ENCODE measurements at places on chromosomes 2 and 18. TPM values are rescaled to one million over a fixed set of nuclear protein-coding genes. Genes with fewer than 3 reads are reported as not detected.
A peak's percentile ranks its signal among the peaks of the same experiment; 100 is the strongest.

DNA sequence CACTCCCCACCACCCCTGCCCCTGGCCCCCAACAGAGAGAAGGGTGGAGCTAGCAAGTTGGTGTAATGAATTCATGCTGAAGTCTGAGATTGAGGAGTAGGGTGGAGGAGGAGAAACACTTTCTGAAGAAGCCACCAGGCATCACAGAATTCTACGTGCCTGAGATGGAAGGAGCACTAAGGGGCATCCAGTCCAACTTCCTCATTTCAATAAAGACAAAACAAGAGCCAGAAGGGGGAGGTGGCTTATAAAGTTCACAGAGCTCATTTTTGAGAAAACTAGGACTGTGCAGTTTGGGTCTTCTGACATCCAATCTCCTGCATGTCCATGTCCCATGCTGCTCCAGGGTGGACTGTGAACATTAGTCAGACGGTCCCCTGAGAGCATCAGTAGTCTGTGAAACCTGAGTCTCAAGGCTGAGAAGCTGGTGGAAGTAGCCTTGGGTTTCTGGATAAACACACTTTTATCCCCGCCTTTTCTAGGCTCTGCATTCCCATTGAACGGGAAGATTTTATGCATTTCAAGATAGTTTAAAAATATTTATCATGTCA is 77.7 kb downstream of the TRIM43 start:
- peak; percentile 60 for DNase-seq

GRCh38 chr2:23360571-23361125 is 24.3 kb upstream of the KLHL29 start:
- no peak for DNase-seq

DNA sequence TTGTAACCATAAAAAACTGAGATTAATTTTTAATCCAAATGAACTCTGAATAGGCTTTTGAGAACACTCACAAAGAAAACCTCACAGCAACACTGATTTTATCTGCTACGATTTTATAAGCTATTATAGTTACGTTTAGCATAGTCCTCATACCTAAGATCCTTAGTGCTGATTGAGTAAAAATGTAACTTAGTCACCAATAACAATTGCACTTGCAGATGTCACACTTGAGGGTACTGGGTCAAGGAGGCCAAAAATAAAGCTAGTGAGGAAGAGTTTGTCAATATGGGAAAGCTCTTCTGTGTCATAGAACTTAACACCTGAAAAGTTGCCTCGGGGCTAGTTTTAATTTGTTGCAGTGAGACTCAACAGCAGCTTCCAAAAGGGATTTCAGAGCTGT is 706.5 kb upstream of the FAM98A start:
- DNase-seq, result no peak

DNA sequence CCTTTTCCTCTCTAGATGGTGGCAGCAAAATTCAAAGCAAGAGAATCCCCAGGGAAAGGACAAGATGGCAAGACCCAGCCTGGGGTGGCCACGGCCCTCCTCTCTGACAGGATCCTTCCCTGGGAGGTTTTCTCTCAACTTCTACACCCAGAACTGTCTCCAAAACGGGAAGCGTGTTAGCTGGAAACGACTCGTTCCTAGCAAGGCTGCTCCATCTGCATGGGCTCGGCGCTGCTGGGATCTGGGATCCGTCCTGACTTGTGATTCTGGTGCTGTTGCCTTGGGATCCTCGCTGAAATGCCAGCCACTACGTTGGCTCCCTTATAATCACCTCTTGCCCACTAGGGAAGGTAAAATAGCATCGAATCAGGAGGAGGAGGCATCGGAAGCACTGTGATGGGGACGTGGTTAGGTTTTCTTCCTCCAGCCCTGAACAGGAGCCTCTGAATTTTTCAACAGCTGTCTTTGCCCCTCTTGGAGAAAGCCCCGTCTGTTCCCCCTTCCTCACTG is 514.8 kb upstream of the MYT1L start:
- no peak for DNase-seq

DNA sequence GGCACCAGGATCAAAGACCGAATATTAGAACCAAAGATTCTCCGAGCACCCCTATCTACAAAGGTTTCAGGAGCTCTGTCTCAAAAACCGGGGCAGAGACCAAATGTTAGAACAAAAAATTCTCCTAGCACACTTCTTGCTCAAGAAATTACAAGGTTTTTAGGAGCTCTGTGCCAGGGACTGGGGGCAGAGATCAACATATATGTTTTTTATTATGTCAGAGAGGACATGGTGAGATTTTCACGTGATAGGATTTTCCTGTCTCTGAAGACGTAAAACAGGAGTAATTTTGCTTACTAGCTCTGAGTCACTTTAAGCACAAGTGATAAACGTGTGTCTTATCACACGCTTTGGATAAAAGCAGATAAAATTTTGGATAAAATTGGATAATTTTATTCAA is 34.8 kb upstream of the ODC1 start:
- DNase-seq, result no peak

GRCh38 chr2:211877061-211877460 is 661.5 kb downstream of the ERBB4 start:
- no peak for DNase-seq

- no peak for DNase-seq
These were observed 13.3 kb upstream of the GALM start for GRCh38 chr2:38652431-38653273.

- DNase-seq, result peak; percentile 67
These were observed 9.6 kb downstream of the GDF7 start for GRCh38 chr2:20676353-20677215.

GRCh38 chr2:74255660-74256213 is 57.3 kb downstream of the MTHFD2 start:
- no peak for DNase-seq

GRCh38 chr18:8260319-8260718 is 348.9 kb upstream of the RAB12 start:
- no peak for DNase-seq

DNA sequence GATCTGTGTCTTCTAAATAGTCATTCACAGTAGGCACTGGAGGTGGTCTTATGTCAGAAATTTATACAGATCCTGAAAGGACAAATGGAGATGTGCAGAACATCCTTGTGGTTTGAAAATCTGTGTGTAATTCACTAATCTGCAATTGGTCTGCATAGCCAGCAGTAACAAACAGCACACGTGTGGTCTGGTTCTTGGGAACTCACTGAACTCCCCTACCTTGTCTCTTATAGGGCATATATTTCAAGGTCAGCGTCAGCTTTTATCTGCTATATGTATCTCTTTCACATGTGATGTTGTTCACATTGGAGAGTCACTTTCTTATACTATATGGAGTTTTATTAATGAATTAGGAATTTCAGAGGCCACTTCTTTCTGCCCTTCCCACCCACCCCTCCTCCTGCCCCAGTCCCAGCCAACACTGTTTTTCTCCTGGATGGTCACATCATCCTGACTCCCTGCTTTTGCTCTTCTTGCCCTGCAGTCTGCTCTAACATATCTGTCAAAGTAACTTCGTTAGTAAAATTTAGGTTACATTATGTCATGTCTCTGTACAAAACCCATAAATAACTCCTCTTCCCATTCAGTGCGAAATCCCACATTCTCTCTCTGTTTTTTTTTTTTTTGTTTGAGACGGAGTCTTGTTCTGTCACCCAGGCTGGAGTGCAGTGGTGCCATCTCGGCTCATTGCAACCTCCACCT is 35.4 kb upstream of the CABYR start:
- no peak for DNase-seq

- DNase-seq, result no peak
These were observed 57.8 kb upstream of the GPR45 start for GRCh38 chr2:105183555-105184323.

DNA sequence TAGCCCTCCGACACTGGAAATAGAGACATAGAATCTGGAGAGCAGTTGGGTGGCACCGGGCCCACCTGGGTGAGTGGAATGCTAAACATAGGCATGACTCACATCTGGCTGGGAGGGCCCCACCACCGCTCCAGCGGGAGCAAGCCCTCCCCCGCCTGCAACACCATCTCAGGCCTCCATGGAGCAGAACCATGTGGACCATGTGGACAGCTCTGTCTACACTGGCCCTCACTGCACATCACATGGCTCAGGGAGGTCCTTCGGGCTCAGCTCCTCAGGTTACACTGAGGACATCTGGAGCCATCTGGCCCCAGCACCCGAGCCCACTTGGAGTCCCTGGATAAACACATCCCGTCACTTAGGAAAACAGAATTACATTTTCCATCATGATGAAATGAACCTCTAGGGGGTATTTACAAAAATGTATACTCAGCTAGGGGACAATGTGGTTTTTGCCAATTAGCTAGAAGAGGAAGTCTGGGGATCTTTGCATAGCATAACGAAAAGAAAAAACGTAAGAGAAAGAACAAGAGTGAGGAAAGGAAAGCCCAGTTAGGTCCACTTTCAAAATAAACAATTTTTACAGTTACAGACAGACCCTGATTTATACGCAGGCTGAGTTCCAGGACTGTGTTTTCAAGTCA is 30.7 kb upstream of the MLPH start:
- DNase-seq, result no peak

- DNase-seq, result no peak
These were observed 124.4 kb downstream of the INHBB start for GRCh38 chr2:120470041-120470965.

GRCh38 chr2:65880436-65880835 is 448.0 kb upstream of the SPRED2 start:
- no peak for DNase-seq

DNA sequence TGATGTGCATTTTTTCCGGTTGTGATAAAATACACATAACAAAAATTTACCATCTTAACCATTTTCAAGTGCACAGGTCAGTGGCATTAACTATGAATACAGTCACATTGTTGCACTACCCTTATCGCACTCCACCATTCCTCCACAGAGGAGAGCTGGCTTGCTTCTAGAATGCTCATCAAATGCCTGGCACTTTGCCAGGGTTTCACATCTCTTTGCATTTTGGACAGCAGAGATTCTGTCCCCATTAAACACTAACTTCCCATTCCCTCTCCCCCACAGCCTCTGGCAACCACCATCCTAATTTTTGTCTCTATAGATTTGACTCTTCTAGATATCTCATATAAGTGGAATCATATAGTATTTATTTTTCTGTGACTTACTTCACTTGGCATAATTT is 165.0 kb downstream of the ASB1 start:
- no peak for DNase-seq

DNA sequence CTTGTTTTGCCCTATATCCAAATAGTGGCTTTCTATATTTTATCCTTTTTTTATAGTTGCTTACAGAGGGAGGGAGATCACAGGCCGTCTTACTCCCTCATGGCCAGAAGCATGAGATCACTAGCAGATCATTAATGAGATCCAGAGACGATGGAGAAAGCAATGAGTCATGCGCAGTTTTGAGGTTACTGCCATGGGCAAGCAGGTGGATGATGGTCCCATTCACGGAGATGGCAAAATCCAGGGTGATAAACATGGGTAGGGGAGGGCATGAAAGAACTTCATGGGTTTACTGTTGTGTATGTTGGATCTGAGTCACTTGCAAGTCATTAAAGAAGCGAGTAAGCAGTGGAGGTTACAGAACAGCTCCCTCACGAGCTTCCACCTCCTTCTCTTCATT is 60.4 kb downstream of the C18orf63 start:
- no peak for DNase-seq

The RNF125 gene
- not detected for total RNA-seq
